ENCODE measurements at places on chromosomes 1 and 21. TPM values are rescaled to one million over a fixed set of nuclear protein-coding genes. Genes with fewer than 3 reads are reported as not detected.
A peak's percentile ranks its signal among the peaks of the same experiment; 100 is the strongest.

Gene ZNF593OS
- not detected for total RNA-seq

Gene LCE1E
- total RNA-seq, result not detected

DNA sequence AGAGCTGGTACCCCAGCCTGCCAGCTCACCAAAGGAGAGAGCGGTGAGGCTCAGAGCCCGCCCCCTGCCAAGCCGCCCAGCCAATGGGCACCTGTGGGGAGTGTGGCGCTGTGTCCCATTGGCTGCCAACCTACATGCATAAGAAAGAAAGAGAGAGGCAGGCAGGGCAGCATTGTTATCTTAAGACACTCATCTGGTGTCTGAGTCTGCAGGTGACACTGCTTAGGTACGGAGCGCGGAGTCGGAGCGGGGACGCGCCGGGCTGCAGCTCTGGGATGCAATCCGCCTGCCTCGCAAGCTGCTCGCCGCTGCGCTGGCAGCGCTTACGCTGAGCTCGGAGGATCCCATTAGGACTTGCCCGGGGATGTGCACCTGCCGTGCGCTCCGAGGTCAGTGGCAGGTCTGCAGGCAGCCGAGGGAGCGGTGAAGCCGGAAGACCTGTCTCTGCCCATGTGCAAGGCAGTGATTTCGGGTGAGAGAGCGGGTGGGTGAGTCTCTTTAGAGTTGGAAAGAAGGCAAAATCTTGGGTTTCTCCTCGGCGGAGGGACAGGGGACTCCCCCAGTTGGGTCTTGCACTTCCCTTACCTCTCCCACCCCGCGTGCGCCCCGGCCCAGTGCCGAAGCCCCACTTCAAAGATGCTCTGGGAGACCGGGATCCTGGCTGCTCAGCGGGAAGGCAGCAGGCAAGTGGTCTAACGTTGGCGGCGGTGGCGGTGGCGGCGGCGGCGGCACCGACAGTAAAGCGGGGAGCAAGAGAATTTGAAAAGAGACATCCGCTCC lies at the start of gene BRINP2:
Gene BRINP2 (plus strand): TSS at position 203 of the 780 bp plus-strand sequence. CDS start 58,919 bp downstream, outside the sequence.
- peak; percentile 29 for DNase-seq

DNA sequence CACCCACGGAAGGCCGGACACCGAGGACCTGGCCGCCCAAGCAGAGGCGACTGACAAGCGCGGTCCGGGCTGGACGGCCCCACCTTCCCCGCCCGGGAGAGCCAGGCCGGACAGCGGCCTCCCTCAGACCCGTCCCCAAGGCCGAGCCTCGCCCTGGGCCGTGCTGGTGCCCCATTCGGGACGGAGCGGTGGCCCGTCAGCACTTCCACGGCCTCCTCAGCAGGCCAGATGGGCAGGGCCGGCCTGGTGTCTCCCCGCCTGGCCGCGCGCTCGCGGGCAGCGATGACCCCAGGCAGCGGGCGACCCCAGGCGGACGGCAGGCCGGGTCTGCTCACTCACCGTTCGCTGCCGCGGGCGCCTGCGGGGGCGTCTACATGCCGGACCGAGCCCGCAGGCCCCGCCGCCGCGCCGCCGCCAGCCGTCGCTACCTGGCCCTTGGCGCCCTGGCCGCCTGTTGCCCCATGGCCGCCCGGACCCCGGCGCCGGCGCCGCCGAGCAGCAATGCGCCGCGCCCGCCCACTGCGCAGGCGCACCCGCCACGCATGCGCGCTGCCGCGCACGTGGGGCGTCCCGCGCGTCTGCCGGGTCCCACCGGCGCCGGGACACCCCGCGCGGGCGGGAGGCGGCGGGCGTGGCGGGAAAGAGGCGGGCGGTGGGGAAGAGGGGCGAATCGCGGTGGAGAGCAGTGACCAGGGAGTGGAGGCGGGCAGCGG lies at the start of gene NADK:
Gene NADK (minus strand): TSS at position 521 of the 713 bp plus-strand sequence. CDS start 13,064 bp downstream, outside the sequence.
- DNase-seq, result peak; percentile 79

GRCh38 chr1:234892642-234893041 lies 236.0 kb downstream of the TOMM20 start:
- DNase-seq, result no peak

GRCh38 chr1:201348211-201348566 lies 29.3 kb downstream of the TNNT2 start:
- peak; percentile 37 for DNase-seq

GRCh38 chr1:87202922-87203655 lies 125.6 kb upstream of the LMO4 start:
- no peak for DNase-seq

- peak; percentile 77 for DNase-seq
Measured at GRCh38 chr21:32569261-32570230, 15.8 kb downstream of the TCP10L start.

- DNase-seq, result no peak
Measured at GRCh38 chr1:183991756-183992155, 45.8 kb downstream of the COLGALT2 start.

Measured in right lobe of liver (tissue), 6 donors.